Kidney (tissue), 22 donors: ENCODE measurements at places on chromosomes 5 and 9. TPM values are rescaled to one million over a fixed set of nuclear protein-coding genes. Genes with fewer than 3 reads are reported as not detected.
A peak's percentile ranks its signal among the peaks of the same experiment; 100 is the strongest.

Gene CCL27
- total RNA-seq, result not detected

Gene IFNA21
- not detected for total RNA-seq

Gene SUB1
- 167 TPM for total RNA-seq

Gene TRIM36
- total RNA-seq, result 1.8 TPM

Gene FREM1
- total RNA-seq, result 8.3 TPM

Gene IFNA2
- total RNA-seq, result not detected

Gene SLC24A2
- total RNA-seq, result not detected

Gene GRIN1
- total RNA-seq, result 0.47 TPM

DNA sequence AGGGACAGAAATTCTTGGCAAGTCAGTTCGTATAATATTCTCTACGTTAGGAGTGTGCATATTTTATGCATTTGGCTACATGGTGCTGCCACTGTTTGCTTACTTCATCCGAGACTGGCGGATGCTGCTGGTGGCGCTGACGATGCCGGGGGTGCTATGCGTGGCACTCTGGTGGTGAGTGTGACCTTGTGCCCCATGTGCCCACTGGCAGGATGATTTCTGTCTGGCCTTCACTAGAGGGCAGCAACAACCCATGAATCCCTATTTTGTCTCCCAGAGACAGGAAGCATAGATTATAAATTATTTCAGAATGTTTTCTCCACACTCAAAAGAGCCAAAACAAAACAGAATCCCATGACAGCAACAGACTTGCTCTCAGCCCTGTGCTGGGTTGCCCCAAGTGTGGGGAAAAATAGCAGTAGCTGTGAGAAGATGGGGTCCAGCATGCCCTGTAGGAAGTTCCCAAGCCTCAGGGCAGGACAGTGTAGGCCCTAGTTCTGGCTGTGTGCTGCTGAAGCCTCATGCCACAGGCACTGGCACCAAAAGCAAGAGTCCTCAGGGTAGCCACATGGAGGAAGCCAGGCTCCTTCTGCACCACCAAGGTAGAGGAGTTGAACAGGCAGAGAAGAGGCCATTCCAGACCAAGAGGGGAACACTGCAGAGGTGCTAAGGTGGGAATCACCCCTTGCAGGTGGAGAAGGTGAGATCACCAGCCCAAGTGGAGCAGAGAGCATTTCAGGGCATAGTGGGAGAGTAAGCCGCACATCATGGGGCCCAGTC lies 16.0 kb downstream of the SLC22A5 start:
- peaks cover 42% of the 10 kb centered on the region for H3K4me1 ChIP-seq
- H3K4me3 ChIP-seq, result no peak overlapping the region
- DNase-seq, result no peak
- no peak overlapping the region for H3K27ac ChIP-seq

DNA sequence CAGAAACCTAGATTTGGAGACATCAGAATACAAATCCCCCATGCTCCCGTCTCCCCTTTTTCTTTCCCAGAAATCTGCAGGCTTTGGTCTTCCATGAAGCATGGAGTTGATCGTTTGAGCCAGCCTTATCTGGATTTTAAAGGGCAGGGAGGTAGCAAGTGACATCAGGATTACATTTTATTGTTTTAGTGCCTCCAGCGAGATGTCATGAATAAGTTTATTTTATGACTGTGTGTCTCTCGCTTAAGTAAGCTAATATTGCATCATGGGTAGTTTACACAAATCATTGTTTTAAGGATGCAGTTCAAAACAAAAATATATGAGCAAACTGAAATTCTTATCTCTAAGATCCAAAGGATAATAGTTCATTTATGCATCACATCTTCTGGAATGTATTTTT lies 50.7 kb upstream of the TNFSF8 start:
- H3K36me3 ChIP-seq, result no peaks in the 10 kb centered on the region
- no peak overlapping the region for H3K27ac ChIP-seq
- no peaks in the 10 kb centered on the region for H3K27me3 ChIP-seq
- H3K4me3 ChIP-seq, result no peak overlapping the region

GRCh38 chr9:126472198-126472947 lies 141.4 kb upstream of the LMX1B start:
- no peak overlapping the region for H3K27ac ChIP-seq
- no peaks in the 10 kb centered on the region for H3K27me3 ChIP-seq
- H3K4me3 ChIP-seq, result no peak overlapping the region

GRCh38 chr9:137277329-137278041 lies at the start of gene TOR4A:
Gene TOR4A (plus strand): TSS chr9:137277726. CDS start chr9:137278690, 964 bp downstream.
- H3K4me1 ChIP-seq, result peaks cover 7% of the 10 kb centered on the region
- peak; percentile 96 for DNase-seq
- no peaks in the 10 kb centered on the region for H3K36me3 ChIP-seq
- peak within 1 kb of the TSS; percentile 92 for H3K27ac ChIP-seq
- no peaks in the 10 kb centered on the region for H3K27me3 ChIP-seq

GRCh38 chr9:136089697-136090045 lies 5.4 kb downstream of the NACC2 start:
- H3K27ac ChIP-seq, result no peak overlapping the region
- no peaks in the 10 kb centered on the region for H3K27me3 ChIP-seq
- H3K4me3 ChIP-seq, result no peak overlapping the region
- no peaks in the 10 kb centered on the region for H3K36me3 ChIP-seq
- H3K4me1 ChIP-seq, result peaks cover 32% of the 10 kb centered on the region
- peak; percentile 69 for DNase-seq

DNA sequence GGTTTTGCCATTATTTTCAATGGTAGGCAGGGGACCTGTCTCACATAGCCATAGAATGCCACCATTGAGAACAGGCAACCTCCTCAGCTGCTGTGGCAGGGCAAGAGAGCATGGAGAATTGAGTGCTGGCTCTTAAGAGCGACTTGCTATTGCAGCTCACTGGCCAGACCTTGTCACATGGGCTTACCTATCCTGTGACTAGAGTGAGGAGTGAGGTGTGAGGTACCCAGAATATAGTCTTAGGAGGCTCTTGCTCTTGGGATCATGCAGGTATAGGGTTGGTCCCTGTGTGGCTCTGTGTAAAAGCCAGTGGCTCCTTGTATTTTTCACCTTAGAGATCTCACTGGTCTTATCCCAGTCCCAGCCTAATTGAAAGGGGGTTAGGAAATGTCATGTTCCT lies 39.8 kb upstream of the NR3C1 start:
- H3K36me3 ChIP-seq, result no peaks in the 10 kb centered on the region
- no peak overlapping the region for H3K4me3 ChIP-seq
- no peaks in the 10 kb centered on the region for H3K4me1 ChIP-seq
- no peak for DNase-seq
- no peaks in the 10 kb centered on the region for H3K27me3 ChIP-seq
- H3K27ac ChIP-seq, result no peak overlapping the region

DNA sequence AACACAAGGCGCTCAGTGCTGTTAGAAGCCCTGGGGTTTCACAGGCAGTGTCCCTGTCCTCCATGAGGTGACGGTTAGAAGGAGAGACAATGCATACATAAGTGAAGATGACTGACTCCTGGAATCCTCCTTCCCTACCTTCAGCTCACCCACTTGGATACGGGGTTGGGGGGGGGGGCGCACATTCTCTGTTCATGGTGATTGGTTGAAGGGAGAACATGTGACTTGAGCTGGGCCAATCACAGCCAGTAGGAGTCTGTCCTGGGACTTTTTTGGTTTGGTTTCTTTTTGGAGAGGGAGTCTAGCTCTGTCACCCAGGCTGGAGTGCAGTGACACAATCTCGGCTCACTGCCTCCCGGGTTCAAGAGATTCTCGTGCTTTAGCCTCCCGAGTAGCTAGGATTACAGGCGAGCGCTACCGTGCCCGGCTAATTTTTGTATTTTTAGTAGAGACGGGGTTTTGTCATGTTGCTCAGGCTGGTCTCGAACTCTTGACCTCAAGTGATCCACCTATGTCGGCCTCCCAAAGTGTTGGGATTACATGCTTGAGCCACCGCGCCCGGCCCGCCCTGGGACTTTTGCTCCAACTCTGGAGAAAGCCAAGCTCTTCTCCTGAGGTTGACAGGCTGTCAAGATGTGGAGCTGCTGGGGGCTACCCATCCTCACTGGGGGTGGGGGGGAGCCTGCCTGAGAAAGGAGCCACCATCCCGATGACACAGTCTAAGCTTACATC lies 30.8 kb downstream of the SH3PXD2B start:
- no peak overlapping the region for H3K27ac ChIP-seq
- no peak for DNase-seq
- H3K36me3 ChIP-seq, result no peaks in the 10 kb centered on the region

GRCh38 chr5:96652769-96653454 lies 9.3 kb upstream of the CAST start:
- H3K4me3 ChIP-seq, result no peak overlapping the region
- no peak overlapping the region for H3K27ac ChIP-seq
- H3K27me3 ChIP-seq, result no peaks in the 10 kb centered on the region
- peaks cover 3% of the 10 kb centered on the region for H3K4me1 ChIP-seq

DNA sequence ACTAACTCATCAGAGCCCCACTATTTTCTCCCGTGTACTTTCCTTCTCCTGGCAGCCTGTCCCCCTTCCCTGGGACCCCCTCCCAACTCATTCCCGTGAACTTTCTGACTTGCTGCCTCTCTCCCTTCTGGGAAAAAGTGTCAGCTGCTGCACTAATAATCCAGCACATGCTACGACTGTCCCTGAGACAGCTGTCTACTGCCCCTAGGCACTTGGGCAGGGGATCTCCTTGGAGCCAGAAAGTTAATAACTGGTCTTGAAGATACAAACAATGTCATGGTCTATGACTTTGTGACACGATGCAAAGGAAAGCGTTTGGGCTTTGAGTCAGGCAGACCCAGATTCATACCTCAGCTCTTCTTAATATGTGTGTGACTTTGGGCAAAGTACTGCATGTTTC lies 10.1 kb upstream of the RNF183 start:
- DNase-seq, result no peak
- no peak overlapping the region for H3K27ac ChIP-seq
- no peaks in the 10 kb centered on the region for H3K27me3 ChIP-seq
- peaks cover 1% of the 10 kb centered on the region for H3K36me3 ChIP-seq
- no peaks in the 10 kb centered on the region for H3K4me1 ChIP-seq

GRCh38 chr9:87140605-87141109 lies 193.4 kb upstream of the GAS1 start:
- H3K27me3 ChIP-seq, result no peaks in the 10 kb centered on the region
- no peak for DNase-seq
- H3K36me3 ChIP-seq, result no peaks in the 10 kb centered on the region
- no peaks in the 10 kb centered on the region for H3K4me1 ChIP-seq
- no peak overlapping the region for H3K4me3 ChIP-seq
- H3K27ac ChIP-seq, result no peak overlapping the region

- H3K36me3 ChIP-seq, result no peaks in the 10 kb centered on the region
- H3K27me3 ChIP-seq, result no peaks in the 10 kb centered on the region
- H3K4me3 ChIP-seq, result no peak overlapping the region
- no peak overlapping the region for H3K27ac ChIP-seq
- peaks cover 3% of the 10 kb centered on the region for H3K4me1 ChIP-seq
- no peak for DNase-seq
Measured at GRCh38 chr5:132103969-132104391, 30.4 kb downstream of the CSF2 start.

- no peak for DNase-seq
- H3K4me3 ChIP-seq, result no peak overlapping the region
- no peaks in the 10 kb centered on the region for H3K36me3 ChIP-seq
- H3K27me3 ChIP-seq, result no peaks in the 10 kb centered on the region
- H3K27ac ChIP-seq, result no peak overlapping the region
Measured at GRCh38 chr5:93874080-93874479, 132.7 kb upstream of the POU5F2 start.

- H3K27me3 ChIP-seq, result no peaks in the 10 kb centered on the region
- no peak overlapping the region for H3K4me3 ChIP-seq
- no peak for DNase-seq
- peaks cover 5% of the 10 kb centered on the region for H3K36me3 ChIP-seq
Measured at GRCh38 chr9:112203536-112203935, 28.4 kb upstream of the SUSD1 start.
